Left kidney (tissue), 8 donors: ENCODE measurements at places on chromosomes 7 and 10. TPM values are rescaled to one million over a fixed set of nuclear protein-coding genes. Genes with fewer than 3 reads are reported as not detected.
A peak's percentile ranks its signal among the peaks of the same experiment; 100 is the strongest.

DNA sequence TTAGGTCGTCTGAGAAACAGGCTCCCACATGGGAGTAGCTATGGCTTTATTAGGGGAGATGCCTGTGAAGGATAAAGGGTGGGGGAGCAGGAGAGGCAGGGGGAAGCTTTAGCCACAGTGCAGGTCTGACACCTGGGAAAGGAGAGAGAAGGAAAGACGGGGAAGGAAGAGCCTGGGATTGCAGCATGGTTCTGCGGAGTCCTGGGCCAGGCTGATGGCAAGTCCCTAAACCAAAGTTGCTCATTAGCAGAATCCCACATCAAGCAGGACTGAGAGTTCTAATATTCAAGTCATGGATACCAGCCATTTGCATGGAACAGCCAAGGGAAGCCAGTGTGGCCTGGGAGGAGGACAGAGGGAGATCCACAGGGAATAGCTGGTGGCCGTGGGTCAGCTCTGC is 414.8 kb downstream of the RPS24 start:
- DNase-seq = no peak

DNA sequence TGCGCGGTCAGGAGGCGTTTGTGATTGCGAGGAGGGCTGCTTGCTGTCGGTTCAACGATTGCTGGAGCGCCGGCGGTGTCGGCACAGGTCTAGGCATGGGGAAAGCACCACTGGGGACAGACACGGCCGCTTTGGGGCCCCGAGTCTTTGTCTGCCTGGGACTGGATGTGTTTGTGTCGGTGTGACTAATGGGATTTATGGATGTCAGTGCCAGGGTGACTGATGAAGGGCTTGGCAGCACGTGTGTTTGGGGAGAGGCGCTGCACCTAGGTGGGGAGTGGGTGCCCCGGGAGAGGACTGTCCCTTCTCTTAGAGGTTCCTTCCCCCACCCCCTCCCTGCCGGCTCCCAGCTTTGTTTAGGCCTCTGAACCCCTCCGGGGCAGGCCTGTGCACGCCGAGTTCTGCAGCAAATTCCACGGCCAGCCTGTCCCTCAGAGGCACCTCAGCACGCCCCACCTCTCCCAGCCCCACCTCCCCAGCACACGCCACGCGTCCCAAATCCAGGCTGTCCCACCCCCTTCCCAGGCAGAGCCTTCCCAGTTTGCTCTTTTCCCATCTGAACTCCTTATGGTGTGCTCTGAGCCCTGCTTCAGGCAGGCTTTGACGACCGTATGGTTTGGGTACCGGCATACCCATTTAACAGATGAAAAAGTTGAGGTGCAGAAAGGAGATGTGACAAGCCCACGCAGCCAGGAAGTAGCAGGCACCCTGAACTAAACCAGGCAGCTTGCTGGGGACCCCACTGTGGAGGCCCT is 6.4 kb upstream of the TNRC18 start:
- DNase-seq = no peak

DNA sequence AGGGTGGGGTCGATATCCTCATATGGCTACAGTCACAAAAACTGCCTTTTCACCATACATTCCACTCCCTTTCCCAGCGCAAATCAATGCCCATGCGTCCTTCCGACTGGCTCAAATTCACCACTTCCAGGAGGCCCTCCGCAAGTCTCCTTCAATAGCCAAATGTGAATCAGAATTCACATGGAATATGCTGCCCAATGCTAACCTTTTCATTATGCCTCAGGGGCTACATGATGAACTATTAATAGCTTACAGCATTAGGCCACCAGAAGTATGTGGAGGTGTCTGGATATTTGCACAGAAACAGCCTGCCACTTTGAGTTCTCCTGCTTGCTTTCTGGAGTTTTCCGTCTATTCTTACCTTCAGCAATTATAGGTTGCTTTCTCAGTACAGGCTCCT is 27.7 kb downstream of the RGS10 start:
- no peak for DNase-seq

DNA sequence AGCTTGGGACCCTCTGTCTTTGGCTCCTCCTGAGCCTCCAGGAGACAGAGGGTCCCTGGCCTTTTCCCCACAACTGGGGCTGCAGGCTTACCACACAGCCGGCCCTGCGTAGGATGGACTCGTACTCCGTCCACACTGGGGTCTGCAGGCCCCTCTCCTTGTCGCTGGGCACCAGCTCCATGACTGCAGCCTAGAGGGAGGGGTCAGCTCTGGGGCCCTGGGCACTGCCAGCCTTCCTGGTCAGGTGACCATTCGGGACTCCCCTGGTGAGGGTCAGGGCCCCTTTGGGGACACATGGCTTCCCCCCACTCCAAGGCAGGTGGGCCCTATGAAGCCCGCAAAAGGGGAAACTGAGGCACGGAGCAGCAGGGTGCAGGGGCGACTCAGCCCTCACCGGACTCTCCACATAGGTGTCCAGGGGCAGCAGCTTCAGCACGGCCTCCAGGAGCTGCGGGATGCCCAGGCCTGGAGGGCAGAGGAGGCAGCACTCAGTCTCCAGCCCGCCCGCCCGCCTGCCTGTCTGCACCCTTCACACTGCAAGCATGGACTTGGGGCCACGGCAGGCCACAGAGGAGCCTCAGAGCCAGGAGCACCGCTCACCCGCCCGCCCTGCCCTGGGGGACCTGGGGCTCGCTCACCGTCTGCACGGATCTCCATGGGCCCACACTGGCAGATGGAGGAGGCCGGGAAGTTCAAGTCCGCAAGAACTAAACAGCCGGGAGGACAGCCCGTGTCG is 1.1 kb downstream of the FUOM start:
- DNase-seq = no peak

DNA sequence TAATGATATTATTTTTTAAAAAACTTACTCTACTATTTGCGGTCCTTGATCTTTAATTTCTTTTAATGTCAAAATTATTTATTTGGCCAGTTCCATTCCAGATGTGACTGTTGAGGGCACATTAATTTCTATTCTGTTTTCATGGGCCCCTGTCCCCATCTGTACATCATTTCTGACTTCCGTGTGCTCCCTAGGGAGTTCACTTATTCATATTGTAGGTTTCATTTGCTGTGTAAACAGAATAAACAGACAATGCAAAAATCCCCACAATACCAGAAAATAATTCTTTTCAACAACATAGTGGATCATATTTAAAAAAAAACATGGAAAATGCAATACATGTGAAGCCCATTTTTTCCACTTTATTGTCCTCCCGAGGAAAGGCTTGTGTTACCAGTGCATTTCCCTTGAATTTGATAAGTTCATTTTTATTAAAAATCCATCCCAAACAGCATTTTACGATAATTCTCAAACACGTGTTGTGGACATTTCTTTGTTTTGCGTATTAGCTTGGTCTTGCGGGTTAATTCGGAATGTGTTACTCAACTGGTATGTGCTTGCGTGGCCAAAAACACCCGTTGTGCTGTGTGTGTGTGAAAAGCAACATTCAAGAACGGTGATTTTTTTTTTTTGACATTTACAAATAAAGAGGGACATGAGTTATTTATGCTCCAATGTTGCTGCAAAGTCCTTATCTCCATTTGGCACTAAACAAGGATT is 138.4 kb downstream of the MGMT start:
- DNase-seq = no peak

GRCh38 chr10:52394246-52394645 is 80.2 kb downstream of the DKK1 start:
- DNase-seq = no peak

DNA sequence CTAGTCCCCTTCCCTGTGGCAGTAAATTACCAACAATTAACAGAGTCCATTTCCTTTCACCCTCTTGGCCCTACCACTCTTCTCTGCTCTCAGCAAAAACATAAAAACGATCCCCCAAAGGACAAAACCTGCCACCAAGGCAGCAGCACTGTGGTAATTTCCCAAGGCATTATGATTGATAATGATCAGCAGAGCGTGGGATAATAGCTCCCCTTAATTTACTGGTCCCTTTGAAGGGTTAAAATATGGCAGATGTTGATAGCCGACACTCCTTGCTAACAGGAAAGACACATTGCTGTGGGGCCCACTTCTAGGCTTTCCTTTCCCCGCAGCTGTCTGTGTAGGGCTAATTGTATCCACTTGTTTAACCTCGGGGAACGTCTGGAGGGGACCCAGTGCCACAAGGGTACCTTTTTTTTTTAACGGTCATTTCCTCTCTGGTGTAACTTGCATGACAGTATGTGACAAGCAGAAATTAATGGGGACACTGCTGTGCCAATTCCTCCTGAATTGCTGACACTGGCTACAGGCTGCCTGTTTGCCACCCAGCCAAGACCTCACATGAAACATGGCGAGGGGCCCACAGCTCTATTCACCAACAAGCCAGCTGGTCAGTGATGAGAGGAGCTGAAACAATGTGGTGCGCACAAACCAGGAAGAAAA is 81.3 kb downstream of the CDK6 start:
- no peak for DNase-seq

DNA sequence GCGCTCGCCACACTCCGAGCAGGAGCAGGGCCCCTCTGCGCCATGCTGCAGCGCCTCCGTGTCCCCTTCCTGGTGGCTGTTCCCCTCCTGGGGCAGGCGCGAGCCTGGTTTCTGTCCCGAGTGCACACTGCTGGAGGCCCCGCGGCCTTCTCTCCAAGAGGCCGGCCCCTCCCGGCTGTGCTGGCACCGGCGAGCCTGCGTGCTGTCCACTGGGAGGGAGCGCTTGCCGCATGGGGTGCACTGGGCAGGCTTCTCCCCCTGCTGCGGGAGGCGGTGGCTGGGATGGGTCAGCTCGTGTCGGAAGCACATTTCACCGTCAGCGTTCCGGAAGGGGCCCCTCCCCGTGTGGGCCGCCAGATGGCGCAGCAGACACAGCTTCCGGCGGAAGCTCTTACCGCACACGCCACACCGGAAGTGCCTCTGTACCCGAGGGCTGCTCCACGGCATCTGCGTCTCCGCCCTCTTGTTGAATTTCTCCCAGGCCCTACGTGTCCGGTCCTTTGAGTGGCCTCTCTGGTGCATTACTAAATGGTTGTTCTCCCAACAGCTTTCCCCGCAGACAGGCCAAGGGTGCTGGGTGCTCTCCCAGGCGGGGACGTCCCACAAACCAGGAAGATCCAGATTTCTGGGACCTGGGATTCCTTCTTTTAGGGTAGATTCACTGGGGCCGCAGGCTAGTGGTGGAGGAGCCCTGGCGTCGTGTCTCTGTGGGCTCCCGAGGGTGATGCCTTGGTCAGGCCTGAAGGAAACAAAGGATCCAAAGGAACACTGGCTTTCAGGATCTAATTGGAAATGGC is 18.7 kb downstream of the ZNF786 start:
- DNase-seq = no peak

GRCh38 chr10:49602380-49603023 is 7.6 kb upstream of the SLC18A3 start:
- DNase-seq = no peak

DNA sequence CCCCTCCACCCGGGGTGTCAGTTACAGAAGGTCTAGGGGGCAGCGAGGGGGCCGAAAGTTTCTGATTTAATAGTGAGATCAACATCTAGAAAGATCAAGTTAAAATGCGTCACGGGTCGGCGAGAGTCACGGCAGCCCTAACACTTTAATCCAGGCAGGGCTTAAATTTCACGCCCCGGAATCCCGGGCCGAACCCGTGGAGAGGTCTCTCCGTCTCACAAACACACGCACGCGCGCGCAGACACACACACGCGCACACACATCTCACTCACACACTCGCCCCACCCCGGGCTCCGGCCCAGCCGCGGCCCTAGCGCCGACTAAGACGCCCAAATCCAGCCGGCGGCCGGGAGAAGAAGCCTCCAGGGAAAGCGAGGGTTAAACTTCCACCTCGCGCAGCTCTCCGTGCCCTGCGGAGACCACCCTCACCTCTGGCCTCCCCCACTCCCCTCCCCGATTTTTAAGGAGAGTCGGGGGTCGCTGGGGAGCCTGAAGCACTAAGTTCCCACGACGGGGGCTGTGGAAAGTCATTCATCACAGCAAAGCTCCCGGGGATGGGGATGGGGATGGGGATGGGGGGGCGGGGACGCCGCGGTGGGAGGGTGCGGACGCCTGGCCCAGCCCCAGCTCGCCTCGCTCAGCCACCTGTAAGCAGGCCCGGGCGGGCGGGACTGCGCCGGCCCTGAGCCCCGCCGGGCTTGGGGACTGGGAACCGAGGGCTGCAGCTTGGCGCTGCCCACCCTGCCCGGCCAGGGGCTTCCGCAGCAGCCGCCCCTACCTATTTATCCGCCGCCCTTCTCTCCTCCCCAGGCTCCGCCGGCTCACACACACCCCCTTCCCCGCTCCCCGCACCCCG is 1.6 kb downstream of the PDGFA start:
- peak; percentile 41 for DNase-seq

- DNase-seq = peak; percentile 85
Measured at GRCh38 chr10:125982260-125982948, 86.0 kb downstream of the FANK1 start.

DNA sequence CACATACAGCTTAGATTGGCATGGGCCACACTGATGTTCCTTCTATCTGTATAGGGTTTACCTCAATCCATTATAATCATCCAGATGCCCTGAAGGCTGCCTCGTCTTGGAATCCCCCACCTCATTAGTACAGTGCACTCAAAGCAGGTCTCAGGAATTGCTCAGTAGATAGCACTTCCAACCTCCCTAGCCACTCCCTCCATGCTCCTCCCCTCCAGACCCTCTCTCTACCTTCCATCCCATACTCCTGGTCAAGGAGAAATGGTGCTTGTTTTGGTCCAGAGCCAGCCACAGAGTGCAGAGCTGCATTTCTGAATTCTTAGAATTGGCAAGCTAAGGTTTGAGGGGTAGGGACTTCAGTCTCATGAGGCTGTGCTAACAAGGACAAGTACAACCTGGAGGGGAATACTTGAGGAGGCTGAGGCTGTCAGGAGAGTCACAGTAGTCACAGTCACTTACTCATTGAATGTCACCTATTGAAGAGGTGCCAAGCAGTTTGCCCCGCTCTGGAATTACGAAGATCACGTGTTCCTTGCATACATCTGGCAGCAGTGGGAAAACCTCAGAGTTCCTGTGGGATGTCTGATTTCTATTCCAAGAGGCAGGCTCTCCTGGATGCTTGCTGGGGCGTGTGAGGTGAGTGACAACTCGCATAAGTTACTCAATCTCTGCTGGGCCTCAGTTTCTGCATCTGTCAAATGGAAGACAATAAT is 60.7 kb upstream of the ZNF746 start:
- no peak for DNase-seq

DNA sequence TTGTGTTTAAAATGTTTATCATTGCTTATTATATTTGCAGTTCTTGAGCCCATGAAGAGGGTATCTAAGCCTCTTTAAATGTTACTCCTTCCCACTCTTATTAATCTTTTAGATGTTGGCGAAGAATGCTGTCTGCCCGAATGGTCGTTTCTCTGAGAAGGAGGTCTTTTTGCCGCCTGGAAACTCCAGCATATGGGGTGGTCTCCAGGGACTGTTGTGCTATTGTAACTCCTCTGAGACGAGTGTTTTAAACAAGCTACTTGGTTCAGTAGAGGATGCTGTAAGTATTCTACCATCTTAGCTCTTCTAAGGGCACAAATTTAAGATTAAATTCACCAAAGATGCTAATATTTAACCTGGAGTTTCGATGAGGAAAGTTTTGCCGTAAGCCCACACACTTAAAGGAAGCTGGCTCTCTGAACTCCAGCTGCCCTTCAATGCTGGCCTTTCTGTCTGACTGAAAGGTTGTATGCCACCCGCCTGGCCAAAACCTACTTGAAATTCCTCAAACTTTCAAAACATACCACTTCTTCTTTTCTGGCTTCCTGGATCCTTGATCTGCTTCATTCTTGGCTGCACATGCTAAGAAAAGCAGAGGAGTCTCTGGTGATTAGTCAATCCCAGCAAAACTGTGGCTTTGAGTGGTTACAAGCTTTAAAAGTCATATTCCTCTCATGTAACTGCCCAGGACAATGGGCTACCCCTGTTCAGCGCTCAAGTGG is 74.7 kb downstream of the ABCA13 start:
- DNase-seq = no peak

AUTS2 gene
- 110 TPM for polyA plus RNA-seq

NUP205 gene
- 86.4 TPM for polyA plus RNA-seq

MYPN gene
- 0.03 TPM for polyA plus RNA-seq

EN2 gene
- polyA plus RNA-seq = 0.03 TPM
